ENCODE measurements at places on chromosomes 6 and 20.

- no peak for DNase-seq
These were observed 77.2 kb upstream of the BHLHE23 start for GRCh38 chr20:63083831-63084562.

GRCh38 chr20:20292472-20292871 lies 75.4 kb upstream of the INSM1 start:
- no peak for DNase-seq

DNA sequence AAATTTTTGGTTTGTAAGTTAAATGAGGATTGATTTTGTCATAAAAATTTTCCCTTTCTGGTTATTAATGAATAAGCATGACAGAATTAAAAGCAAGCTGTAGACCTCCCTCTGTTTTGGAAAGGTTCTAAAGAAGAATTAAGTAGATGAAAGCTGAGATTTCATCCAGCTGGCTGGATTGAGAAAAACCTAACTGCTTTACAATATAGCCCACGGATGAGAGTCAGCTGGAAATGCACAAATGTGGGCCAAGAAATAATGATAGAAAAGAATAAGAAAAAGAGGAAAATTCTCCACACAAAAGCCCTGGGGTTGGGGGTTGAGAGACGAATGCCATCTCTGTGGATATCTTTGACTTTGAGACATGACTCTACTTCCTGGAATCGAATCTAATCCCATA lies 631.6 kb downstream of the HDGFL1 start:
- DNase-seq, result no peak

GRCh38 chr20:17943343-17943742 lies 25.3 kb downstream of the SNX5 start:
- DNase-seq, result peak; percentile 86

- no peak for DNase-seq
These were observed 38.9 kb upstream of the TMEM14A start for GRCh38 chr6:52632011-52632410.

DNA sequence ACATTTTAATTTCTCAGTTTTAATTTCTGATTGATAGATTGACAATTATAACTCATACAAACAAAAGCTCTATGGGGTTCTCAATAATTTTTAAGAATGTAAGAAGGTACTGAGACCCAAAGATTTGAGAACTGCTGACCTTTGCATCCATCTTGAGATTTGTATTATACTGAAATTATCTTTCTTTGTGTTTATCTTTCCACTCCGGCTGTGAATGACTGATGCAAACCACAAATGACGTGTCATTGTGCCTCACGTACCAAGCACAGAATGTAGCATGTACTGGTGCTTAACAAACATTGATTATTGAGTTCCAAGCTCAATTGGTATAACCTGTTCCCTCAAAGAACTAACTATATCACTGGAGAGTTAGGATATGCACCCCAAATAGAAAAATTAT lies 152.1 kb upstream of the SMLR1 start:
- no peak for DNase-seq

DNA sequence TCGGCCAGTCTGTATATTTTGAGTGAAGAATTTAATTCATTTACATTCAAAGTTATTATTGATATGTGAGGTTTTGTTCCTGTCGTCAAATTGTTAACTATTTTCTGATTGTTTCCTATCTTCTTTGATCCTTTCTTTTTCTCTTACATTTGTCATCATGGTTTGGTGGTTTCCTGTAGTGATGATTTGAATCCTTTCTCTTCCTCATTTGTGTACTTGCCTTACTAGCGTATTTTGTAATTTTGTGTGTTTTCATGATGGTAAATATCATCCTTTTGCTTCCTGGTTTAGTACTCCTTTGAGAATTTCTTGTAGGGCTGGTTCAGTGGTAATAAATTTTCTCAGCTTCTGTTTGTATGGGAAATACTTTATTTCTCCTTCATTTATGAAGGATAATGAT lies 151.7 kb upstream of the CEP162 start:
- no peak for DNase-seq

GRCh38 chr6:21588481-21589351 lies 4.8 kb upstream of the SOX4 start:
- DNase-seq, result peak; percentile 84

GRCh38 chr20:2991532-2991931 lies 51.9 kb upstream of the GNRH2 start:
- DNase-seq, result no peak

- DNase-seq, result no peak
These were observed 19.4 kb upstream of the SIRPA start for GRCh38 chr20:1875762-1876161.

DNA sequence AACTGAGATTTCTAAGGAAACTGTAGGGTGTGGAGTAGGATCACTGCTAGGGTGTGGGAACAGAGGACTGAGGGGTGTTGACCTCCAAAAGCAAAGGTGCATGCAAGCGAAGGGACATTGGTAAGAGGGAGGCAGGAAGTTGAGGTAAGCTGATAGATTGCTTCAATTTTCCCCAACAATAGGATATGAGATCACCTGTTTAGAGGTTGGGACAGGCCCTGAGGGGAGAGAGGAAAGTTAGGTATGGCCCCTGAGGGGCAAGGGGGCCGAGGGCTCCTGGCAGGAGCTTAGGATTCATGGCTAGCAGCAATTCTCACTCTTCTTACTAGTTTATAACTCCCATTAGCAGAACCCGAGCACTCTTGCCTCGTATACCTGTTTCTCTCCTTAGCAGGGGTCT lies 106.8 kb upstream of the RPS6KA2 start:
- DNase-seq, result no peak

- peak; percentile 52 for DNase-seq
These were observed at the start of gene ITPA for GRCh38 chr20:3209257-3209945. Gene ITPA, plus strand, starts transcription at chr20:3209498. Its CDS starts 54 bp downstream, at chr20:3209552.

DNA sequence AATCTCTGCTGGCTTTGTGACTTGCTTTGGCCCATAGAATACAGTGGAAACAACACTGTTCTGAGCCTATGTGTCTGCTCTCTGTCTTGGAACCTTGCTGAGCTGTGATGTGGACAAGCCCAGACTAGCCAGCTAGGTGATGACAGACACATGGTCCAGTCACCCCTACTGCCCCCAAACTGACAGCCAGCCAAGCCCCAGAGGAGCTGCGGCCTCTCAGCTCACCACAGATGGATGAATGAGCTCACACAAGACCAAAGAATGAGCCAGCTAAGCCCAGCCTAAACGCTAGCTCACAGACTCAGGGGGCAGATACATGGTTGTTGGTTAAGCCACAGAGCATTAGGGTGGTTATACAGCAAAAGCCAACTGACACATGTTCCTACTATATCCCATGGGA lies 4.1 kb downstream of the AARS2 start:
- no peak for DNase-seq

DNA sequence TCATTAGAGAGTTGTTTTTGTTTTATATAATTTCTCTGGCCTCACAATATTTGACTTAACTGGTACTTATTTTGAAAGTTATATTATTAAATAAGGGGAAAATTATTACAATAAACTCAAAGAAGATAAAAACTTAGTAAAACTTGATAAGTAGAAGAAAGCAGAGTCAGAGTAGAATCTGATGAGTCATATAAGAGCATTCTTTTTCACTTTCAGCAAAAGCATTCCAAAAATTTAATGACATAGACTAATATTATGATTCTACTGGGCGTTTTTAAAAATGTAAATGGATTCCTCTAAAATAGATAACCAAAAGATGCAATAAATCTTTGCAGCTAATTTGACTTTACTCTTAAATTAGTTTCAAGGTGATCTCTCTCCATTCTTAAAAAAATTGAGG lies 366.3 kb upstream of the IMPG1 start:
- no peak for DNase-seq

GRCh38 chr20:23823111-23823510 lies 3.4 kb downstream of the CST2 start:
- DNase-seq, result no peak

GRCh38 chr6:32664827-32665362 lies 1.6 kb downstream of the HLA-DQB1 start:
- DNase-seq, result no peak

DNA sequence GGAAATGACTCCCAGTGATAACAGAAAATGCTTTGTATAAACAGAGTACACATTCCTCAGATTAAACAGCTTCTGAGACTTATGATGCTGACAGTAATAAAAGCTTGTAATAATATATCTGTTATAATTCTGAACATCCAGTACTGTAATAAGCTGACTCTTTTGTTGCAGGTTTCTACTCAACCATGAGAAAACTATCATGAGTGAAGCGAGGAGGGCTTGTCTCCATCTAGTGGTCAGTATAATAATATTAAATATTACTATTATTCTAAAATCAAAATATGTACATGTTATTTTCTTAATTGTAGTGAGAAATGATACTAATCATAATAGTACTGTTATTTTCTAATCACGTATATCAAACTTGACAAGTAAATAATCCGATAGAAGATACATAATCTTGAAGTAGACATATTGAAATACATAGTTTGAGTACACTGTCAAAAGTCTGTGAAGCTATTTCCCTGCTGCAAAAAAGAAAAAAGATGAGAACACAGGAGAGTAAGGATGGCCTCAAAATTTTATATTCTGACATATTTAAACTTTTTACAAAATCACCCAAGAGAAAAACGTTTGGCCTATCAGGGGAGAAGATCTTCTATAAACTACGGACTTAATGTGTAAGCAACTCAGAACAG lies 183.1 kb downstream of the MOXD1 start:
- peak; percentile 48 for DNase-seq

DNA sequence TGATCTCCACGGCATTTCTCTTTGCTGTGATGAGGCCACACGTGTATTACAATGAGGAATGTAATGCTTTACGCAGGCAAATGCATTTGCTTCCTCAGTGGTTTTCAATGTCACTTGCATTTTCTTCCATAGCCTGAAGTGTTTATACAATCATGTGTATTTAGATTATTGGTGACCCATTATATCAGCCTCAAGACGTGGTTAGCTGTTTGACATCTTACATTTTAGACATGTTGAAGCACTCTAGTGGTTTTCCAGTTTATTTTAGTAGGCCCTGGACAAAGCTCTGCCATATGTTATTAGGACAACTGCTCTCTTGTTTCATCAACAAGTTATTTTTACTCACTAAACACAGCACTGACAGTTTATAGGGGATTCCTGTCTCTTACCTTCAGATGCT lies 200.4 kb downstream of the UTRN start:
- DNase-seq, result no peak

GRCh38 chr6:118100717-118101116 lies 193.7 kb downstream of the SLC35F1 start:
- DNase-seq, result no peak

GRCh38 chr6:69265090-69265489 lies 531.7 kb downstream of the LMBRD1 start:
- DNase-seq, result no peak

GRCh38 chr6:10338151-10338550 lies 76.7 kb downstream of the TFAP2A start:
- no peak for DNase-seq
